Calu3 (cell line): ENCODE measurements at places on chromosomes 7 and 10. TPM values are rescaled to one million over a fixed set of nuclear protein-coding genes. Genes with fewer than 3 reads are reported as not detected.

GRCh38 chr10:130844310-130844709 lies 467.2 kb downstream of the TCERG1L start:
- no peak for DNase-seq

GRCh38 chr10:92688573-92688926 lies 1.2 kb upstream of the HHEX start:
- no peak for DNase-seq

DNA sequence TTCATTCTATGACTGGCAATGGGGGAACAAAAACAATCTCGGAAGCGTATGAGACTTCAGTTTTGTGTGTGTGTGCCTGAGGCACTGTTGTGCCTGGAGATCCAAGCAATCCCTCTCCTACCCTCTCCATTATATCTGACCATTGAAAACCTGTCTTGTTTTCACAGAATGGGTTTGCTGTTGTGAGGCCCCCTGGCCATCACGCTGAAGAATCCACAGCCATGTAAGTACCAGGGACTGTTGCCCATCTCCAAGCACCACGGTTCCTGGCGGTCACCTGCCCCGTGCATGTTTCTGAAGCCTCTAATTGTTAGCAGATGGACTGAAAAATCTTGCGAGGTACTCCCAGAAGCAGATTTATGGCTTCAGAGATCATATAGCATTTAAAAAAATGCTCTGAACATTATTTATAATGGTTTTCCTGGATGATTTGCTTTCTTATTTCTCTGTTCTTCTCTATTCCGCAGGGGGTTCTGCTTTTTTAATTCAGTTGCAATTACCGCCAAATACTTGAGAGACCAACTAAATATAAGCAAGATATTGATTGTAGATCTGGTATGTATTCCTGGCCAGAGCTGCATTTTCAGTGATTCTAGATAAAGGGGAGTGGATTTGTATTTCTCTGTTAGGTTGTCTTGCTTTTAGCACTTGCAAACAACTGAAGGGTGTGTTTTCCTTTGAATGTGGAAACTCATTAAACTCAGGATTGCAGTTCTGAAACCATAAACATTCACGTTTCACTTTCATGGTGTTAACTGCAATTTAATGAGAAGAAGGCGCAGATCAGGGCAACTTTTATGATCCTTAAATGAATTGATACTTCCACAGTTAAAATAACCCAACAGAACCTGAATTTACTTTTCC lies 288.2 kb downstream of the TWIST1 start:
- no peak for DNase-seq

Gene ANKRD61
- total RNA-seq: 0.47 and 0.59 TPM in 2 replicates

Gene CCL24
- total RNA-seq: 0.68 TPM in 1 of 2 replicates, not detected in the other
